Activated CD8-positive, alpha-beta memory T cell treated with anti-CD3 and anti-CD28 coated beads, Interleukin-2, amount 10 ng/mL, durations not matched to agents 7 days and 5 days (primary cell): ENCODE measurements at places on chromosomes 5 and 9.

GRCh38 chr5:147169901-147170300, 64.9 kb upstream of the STK32A start:
- no peak for DNase-seq

DNA sequence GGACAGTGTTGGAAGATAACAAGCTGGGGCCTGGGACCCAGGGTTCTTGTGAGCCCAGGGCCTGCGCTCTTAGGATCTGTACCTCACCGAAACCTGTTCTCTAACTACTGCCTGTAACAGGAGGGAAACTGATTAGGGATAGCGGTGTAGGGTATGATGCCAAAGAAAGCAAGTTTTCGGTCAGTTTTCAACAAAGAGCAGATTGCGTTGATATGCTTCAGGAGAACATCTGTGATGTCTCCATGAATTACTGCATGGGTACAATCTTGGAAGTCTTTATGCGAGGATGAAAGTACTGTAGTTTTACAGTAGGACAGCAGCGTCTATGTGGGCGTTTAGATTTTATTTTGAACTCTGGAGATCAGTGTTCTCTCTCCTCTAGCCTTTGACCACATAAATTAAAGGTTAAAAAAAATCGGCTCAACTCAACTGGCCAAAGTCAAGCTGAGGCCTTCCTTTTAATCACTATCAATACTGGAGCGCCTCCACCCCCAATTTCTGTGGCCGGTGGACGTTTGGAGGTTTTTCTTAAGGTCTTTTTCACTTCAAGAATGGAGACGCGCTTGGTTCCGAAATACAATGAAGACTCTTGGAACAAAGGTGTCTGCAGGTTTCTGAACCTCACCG, 3.0 kb downstream of the NFIL3 start:
- DNase-seq: no peak

GRCh38 chr9:126743041-126743440, 61.8 kb upstream of the ZBTB43 start:
- peak; percentile 8 for DNase-seq

DNA sequence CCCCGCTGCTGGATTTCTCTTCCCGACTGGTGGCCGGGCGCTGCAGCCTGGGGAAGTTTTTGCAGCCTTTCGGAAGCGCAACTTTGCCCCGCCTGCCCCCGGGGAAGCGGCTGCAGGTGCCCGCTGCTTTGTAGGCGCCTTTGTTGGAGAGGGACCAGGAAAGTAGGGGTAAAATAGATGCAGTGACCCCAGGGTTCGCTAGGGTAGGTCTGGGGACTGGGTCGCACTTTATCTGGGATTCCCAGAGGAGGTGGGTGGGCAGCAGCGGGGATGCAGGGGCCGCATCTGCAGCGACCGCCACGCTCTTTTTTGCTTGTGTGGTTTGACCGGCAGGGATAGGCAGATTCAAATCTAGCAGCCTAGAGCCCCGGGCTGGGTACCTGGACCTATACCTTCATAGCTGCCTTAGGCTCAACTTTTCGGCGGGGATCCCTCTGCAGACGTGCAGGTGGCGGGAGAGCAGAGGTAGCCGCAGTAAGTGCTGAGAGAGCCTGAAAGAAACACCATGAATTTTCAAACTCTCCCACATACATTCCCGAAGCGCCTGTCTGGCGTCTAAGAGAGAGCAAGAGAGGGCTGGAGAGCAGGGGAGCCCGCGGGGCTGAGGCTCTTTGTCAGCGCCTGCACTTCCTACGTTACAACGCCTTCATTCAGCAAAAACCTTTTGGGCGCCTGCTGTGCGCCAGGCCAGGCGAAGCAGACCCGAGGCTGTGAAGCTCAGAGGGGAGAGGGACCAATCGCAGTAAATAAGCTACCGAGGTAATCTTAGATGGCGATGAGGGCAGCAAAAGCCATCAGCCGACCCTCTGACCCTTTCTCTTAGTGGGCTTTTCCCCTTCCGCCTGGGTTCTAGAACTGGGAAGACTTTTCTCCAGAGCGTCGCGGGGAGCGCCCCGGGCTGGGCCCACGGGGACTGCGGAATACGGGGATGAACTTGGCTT, 642 bp downstream of the SV2C start:
- DNase-seq: peak; percentile 49

- no peak for DNase-seq
Measured at GRCh38 chr9:133090752-133091385, 29.1 kb downstream of the CEL start.

DNA sequence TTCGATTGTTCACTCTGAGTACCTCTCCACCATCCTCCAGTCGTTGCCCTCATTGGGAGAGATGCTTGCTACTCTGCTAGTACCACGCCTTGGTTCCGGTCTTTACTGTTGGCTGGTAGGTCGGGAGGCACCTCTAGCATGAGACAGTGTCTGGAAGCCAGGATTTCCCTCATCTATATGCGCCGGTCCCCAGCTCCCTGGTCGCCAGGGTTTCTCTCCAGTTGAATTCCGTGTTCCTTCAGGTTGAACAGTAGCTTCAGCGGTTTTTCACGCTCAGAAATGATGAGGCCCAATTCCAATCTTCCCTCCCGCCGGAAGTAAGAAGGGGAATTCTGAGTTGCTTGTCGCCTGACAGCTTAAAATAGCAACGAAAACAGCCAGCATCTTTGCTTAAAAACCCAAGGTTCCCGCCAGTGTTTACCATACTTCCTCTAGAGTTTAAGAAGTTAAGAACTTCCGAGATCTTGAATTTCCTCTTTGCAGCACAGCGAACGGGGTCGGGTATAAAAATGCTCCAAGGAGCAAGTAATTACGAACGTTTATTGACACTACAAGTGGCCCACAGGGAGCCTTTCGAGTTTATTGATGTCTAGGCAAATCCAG, 1.3 kb upstream of the ST8SIA4 start:
- peak; percentile 85 for DNase-seq

GRCh38 chr9:74755355-74755754, 132.4 kb downstream of the TRPM6 start:
- no peak for DNase-seq

DNA sequence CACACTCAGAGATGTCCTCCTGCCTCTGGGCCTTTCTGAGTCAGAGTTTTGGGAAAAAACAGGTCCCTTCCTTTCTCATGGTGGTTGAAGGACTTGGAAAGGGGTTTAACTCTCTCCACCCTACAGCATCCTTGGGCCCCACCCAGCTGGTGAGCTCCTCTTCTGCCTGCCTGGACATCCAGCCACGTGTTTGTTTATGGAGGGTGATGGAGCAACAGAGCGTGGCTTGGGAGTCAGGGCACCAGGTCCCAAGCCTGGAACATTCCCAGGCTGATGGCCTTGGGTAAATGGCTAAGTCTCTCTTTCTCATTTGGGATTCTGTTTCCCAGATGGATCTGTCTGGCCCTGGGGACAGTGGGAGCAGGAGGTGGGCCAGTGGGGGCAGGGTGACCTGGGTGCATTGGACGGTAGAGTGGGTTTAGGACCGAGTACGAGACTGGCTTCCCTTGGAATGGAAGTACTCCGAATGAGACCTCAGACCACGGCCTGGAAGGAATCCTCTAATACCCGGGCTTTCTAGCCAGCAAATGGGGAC, 141.1 kb upstream of the IRX2 start:
- no peak for DNase-seq

DNA sequence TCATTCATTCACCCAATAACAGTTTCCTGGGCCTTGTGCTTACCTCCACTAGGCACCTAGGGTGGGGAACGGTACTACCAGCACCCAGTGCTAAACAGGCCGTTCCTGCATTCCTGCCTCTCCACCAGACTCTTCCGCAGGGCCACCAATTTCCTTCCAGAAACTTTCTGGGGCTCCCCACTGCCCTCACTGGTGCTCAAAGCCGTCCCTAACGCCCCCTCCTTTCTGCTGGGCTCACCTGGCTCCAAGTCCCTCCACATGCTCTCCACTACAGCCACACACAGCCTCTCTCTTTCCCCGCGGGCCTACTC, 1.4 kb downstream of the PHF19 start:
- DNase-seq: no peak

GRCh38 chr5:169302491-169303118, 1.7 kb upstream of the SLIT3 start:
- DNase-seq: peak; percentile 66

DNA sequence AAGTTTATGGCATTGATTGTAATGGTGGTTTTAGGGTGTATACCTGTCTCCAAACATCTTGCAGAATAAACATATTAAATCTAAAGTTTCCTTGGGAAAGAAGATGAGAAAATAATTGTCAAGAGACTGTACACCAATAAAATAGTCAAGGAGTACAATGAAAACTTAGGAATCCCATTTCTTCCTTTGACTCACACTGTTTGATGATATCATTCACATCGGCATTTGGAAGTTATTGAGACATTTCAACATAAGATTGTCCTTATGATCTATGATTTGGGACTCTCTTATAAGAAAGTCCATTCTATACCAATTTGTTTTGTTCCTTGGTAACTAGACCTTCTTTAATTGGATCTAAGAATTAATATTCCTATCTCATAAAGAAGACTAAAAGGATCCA, 482.7 kb downstream of the RAB3C start:
- no peak for DNase-seq

DNA sequence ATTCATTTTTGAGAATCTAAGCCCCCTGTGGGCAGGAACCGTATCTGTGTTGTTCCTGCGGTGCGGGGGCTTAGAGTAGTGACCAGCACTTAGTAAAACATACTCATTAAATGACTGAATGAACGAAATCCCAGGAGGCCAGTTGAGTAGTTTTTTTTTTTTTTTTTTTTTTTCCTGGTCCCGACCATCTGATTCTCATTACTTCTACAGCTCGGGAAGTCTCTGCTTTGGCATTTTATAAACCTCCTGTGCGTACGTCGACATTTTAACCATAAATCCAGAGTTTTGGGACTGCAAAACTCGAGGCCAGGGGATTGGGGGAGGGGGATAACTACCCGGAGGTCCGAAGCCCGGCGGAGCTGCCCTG, 31.5 kb upstream of the SPRY4 start:
- DNase-seq: no peak

DNA sequence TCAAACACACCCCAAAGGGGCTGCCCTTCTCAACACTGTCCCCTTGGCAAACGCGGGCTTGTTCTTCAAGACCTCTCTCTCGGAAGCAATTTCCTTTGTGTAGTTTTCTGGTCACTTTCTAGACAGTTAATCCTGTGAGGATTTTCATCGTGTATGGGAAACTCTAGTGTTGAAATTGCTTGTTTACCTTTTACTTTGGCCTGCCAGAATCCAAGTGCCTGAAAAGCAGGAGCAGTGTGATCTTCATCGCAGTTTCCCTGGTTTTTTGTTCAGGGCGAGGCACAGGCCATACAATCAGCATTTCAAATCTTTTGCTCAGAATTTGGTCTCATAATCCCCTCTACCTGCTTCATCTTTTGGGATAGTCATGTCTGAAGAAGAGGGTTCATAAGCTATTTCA, 115.7 kb upstream of the C9orf72 start:
- DNase-seq: no peak

DNA sequence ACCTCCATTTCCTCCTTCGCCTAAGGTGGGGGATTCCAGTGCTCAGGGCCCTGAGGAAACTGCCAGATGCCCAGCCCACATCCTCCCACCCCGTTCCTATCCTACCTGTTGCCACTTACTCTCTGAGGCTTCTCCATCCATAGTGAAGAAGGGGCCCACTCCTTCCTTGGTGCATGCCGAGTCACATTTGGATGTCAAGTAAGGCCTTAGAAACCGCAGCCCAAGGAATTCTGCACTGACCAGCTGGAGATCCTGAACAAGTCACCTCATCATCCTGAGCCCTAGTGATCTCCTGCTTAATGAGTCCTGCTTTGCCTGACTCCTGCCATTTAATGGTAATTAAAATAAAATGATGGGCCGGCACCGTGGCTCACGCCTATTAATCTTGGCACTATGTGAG, 6.7 kb upstream of the TNIP1 start:
- DNase-seq: no peak

DNA sequence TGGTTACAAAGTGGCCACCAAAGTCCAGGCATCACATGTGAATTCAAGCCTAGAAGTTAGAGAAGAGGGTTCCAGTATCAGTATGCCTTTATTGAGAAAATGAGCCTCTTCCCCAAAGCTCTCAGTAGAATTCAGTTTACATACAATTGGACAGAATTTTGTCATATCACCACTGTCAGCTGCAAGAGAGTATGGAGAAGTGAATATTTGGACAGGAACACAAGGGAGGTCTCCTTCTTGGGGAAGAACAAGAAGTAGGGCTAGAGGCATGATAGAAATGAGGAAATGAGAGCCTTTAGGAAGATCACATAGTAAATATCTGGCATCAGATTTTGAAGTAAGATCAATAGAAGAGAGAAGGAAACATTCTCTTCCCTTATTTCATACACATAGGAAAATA, 27.8 kb upstream of the VLDLR start:
- no peak for DNase-seq
